ENCODE measurements at places on chromosomes 6 and 20.

DNA sequence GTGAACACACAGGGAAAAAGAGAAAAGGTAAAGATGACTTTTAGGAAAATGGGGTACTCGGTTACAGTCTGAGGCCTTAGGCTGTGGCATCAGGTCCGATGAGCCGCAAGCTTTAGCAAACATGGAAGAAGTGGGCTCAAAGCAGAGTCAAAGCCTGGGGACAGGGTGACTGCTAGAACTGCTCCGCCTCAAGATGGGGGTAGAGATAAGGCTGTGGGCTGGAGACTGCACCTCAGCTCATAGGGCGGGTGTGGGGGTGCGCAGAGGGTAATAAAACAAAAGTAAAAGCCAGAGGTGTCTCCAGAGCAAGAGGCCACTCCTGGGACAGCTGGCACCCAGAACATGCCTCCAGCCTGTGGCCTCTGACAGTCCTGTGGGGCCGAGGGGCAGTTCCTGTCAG is 21.3 kb upstream of the SYNDIG1 start:
- no peak for DNase-seq

DNA sequence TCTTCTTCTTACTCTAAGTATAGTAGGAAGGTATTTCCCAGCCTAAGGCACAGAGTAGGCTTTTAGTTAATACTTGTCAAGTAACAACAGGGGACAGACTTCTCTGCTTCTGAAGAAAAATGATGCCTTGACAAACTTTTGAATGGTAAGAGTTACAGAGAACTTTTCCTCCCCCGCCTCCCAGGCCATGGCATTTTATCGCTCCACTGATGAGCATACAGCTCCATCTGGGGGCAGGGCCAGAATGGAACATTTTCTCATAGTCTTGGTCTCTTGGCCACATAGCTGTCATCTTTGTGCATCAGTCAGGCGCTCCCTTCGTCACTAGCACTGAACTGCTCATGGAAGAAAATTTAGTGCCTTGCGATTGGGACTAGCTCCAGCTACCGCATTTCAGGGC is 1066.8 kb upstream of the CITED2 start:
- no peak for DNase-seq

DNA sequence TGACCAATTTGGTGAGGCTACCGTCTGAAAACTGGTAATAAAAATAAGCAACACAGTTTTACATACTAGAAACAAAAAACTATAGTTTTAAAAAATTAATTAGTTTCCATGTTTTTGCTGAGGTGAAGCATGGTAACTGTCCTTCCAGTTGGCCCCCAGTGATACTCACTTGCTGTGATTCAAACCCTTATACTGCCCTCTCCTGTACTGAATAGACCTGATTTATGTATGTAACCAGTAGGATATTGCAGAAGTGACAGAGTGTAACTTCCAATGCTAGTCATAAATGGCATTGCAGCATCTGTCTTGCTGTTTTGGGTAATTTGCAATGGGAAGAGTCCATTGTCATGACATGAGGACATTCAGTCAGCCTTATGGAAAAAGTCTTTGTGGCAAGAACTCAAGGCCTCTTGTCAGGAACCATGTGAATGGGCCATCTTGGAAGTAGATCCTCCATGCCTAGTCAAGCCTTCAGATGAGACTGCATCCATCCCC is 8.9 kb upstream of the CHD6 start:
- DNase-seq = no peak

GRCh38 chr6:52595000-52595795 is 18.3 kb upstream of the TRAM2 start:
- no peak for DNase-seq

GRCh38 chr6:54262971-54263370 is 45.3 kb upstream of the TINAG start:
- DNase-seq = no peak

DNA sequence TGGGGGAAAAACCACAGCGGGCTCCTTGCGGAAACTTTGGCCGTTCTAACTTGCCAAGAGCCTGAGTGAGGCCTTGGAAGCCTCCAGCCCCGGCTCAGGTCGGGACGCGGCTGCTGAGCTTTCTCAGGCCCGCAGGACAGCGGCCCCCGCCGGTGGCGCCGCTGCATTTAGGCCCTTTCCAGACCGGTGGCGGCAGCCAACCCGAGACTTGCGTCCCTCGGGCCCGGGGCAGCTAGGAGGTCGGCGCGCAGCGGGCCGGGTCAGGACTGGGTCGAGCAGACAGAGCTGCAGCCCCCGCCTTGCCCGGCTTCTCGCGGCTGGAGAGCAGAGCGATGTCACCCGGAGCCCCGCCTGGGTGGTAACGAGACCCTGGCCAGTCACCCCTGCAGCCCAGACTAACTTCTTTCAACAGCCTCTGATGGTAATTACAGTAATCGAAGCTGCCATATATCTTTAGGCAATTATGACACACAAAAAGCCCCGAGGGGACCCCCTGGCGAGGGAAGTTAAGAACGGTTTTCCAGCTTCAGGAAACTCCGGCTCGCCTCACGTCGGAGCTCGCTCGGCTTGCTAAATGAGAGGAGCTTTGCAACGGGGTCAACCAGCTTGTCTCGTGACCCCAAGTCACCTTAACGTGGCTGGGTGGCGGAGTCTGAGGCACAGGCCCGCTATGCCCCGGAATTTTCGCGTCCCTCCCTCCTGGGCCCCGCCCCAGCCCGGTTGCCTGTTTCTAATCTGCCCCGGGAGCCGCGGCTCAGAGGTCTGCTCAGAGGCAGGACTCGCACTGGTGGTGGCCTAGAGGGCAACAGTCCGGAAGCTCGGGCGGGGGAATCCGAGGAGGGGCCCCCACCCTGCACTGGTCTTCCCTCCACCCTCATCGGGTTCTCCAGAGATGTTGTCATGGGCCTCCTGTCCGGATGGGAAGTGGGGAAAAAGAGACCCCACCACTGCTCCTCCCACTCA is 3.0 kb downstream of the NR2E1 start:
- DNase-seq = no peak

DNA sequence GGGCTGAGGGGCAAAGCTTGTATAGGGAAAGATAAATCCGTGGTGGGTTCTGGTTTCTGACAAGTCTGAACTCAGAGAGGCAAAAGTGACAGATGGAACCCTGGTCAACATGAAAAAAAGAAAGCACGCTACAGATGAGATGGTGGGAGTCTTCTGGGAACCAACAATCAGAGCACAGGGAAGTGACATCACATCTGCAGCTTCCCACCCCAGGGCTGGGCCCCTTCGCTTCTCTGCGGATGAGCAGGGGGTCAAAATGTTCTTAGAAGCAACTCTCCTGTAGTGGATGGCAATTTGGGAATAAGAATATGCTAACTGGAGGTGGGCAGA is 129.2 kb upstream of the AKAP12 start:
- no peak for DNase-seq

DNA sequence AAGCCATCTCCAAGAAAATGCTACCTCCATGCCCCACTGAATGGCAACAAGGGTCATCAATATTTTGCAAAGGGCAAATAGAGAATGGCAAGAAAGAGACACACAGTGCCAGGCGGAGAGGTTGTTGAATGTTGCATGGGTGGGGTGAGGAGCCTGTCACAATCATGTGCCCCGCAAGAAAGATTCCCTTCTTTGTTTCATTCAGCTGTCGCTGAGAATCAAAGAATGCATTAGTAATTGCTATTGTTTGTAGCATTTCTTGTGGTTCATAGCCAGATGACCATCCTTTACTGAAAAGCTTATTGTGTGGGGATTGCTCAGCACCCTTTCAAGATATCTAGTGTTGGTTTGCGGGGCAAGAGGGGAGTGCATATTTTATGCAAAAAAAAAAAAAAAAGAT is 166.5 kb upstream of the QKI start:
- no peak for DNase-seq

- no peak for DNase-seq
Measured at GRCh38 chr6:133184798-133185372, 56.3 kb upstream of the EYA4 start.

GRCh38 chr20:59047938-59048680 is 5.5 kb upstream of the PRELID3B start:
- DNase-seq = no peak

DNA sequence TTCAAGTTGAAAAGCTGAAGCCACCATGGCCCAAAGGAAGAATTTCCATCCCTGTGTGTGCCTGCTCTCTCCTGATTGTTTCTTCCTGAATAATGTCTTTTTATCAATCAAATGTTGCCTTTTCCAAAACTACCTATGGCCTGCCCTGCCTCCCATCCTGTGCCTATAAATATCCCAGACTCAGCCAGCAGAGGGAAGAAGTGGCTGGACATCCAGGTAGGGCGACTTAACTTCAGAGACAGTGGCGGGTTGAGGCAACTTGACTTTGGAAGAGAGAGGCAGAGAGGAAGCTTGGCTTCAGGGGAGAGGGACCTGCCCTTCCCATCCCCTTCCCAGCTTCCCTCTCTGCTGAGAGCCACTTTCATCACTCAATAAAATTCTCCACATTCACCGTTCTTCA is 133.0 kb downstream of the LCA5 start:
- no peak for DNase-seq

GRCh38 chr20:19743640-19743995 is 14.4 kb upstream of the RIN2 start:
- no peak for DNase-seq

DNA sequence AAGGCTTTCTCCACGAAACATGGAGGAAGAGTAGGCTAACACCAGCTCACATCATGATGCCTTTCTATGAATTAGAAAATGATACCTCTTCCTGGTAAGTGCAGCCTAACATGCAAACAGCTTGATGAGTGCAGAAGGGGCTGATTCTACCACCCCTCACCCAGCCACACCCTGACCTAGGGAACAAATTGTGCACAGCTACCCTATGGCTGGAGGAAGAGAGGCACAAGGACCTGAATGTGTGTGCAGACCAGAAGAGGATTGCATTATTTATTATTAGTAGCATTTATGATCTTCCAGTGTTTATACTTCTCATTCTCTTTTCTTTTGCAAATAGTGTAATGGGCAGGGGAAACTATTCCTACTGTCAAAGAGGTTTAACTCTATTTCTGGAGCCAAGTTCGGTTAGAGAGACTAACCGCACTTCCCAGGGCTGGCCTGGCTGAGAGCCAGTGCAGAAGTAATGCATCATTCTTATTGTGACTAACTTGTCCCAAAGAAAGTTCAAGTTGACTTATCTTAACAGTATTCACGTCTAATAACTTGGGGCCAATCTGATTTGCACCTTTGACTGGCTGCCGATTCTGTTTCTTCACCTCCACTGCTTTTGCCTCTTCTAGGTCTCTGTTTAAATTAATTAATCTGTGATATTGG is 237.5 kb downstream of the CD83 start:
- DNase-seq = no peak

GRCh38 chr6:156957931-156958547 is 180.9 kb downstream of the ARID1B start:
- DNase-seq = no peak

GRCh38 chr20:50635676-50636600 is 55.4 kb downstream of the RIPOR3 start:
- no peak for DNase-seq

DNA sequence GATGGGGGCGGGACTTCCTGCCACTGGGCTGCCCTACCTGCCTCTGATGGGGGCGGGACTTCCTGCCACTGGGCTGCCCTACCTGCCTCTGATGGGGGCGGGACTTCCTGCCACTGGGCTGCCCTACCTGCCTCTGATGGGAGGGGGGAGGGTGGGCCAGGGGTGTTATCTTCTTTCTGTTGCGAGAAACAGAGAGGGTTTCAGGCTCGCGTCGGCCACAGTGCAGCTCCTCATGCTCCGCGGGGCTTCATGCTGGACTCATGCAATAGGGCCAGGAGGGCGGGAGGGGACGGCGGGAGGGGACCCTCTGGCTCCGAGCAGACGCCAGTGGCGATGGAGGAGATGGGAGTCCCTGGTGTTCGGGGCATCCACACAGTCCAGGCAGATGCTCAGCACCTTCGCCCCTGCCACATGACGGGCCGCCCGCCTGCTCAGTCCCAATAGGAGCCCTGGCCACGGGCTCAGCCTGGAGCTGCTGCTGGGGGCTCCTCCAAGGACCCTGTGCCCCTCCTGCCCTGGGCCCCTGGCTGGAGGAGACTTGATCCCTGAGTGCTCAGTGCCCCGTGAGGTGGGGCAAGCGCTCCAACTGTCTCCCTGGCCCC is 48.8 kb upstream of the CHRNA4 start:
- no peak for DNase-seq

GRCh38 chr20:17761604-17762003 is 61.8 kb downstream of the BANF2 start:
- DNase-seq = no peak

- DNase-seq = no peak
Measured at GRCh38 chr20:52972965-52973819, 1.0 kb downstream of the TSHZ2 start.

GRCh38 chr6:99422912-99423311 is 2.2 kb downstream of the PNISR start:
- no peak for DNase-seq

DNA sequence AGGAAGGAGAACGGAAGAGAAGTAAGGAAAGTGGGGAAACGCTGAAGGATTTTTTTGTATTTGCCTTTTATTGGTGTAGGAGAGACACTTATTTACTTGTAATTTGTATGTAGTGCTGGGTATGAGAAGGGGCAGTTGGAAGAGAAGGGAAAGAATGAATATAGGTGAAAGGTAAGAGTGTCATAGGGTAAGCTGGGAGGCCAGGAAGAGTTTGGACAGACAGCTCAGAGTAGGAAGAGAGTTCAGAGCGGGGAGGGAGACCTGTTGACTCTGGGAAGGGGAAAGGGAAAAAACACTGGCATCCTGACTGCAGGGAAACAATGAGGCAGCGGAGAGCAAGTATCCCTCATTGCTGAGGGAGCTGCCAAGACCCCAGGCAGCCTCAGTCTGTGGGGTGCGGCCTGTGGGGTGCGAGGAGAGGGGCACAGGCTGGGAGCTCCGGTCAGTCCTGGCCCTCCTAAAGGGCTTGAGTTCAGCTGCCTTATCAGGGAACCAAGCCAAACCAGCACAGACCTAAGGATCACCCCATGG is 3.1 kb downstream of the TRAF3IP2 start:
- DNase-seq = no peak

DNA sequence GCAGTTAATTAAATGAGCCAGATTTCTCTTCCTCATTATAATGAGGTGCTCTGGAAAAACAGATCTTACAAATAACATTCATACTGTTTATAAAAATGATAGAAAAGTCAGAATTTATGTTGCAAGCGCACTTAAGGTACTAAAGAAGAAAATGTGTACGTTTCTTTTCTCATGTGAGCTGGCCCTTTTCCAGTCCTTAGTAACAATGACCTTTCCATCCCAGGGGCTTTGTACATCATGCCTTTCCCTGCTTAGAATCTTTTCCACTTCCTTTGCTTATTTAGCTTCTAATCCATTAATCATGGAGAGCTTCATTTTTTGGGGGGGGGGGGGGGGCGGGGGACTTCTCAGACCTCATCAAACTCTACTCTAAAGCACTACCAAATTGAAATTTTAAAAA is 4.8 kb downstream of the FBXO5 start:
- DNase-seq = no peak

- no peak for DNase-seq
Measured at GRCh38 chr20:34824452-34824805, 1.0 kb downstream of the NCOA6 start.

Measured in iPS DF 6.9 (cell line).